Breast epithelium (tissue), 4 donors: ENCODE measurements at places on chromosomes 1 and 21. TPM values are rescaled to one million over a fixed set of nuclear protein-coding genes. Genes with fewer than 3 reads are reported as not detected.

Gene SPATA6
- 43.3 TPM for total RNA-seq

Gene MYCL
- 0.32 TPM for total RNA-seq

DNA sequence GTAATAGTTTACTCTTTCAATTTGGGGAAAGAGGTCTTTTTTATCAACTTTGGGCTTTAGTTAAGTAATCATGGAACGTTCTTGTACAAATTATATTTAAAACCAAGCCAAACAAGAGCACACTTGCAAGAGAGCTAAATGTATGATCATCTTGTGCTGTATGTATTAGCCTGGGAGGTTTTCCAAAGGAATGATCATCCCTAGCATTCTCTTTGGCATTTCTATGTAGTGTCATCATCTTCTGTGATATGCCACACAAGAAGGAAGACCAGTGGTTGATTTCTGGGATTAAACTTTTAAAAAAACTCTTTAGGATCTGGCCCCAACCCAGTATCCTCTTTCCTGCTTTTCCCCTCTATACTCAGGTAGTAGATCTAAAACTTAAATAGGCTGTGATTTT is 38.4 kb upstream of the KCNQ4 start:
- no peak for DNase-seq

- DNase-seq, result no peak
Measured at GRCh38 chr1:43580039-43580438, 49.4 kb downstream of the PTPRF start.
